ENCODE measurements at places on chromosomes 12 and 14.

DNA sequence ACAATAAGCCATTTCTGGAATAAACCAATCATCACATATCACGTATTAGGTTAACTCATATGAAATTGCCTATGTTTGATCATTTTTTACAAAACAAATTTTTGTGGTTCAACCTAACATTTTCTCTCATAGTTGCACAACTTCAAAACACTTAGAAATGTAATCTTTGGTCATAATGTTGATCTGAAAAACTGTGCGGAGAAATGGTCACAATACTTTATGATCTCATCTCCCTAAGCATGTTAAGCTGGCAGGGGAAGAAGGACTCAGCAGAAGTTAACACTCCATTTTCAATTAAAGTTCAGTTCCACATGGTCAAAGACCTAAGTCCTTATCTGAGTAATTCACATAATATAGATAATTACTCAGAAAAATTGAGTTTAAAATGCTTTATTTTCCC is 194.8 kb downstream of the CAPZA3 start:
- peak; percentile 19 for DNase-seq

- DNase-seq: no peak
Observed at GRCh38 chr12:118312578-118312977, 60.1 kb downstream of the TAOK3 start.

GRCh38 chr14:94486883-94487282 is 10.9 kb upstream of the SERPINA9 start:
- no peak for DNase-seq

DNA sequence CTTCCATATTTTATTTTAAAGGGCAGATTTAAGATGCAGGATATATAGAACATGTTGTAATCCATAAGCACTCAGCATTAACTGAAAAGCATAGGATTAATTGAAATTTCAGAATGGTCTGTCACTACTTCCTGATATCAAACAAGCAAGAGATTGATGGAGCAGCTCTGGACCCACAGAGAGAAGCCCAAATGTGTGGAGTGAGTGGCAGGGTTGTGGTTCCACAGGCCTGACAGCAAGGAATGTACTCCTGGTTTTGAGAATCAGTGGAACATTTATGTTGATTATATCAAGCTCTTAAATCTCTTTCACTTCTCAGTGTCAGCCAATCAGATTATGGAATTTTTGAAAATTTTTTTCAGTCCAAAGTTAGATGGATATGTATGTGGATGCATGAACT is 267.6 kb upstream of the PRICKLE1 start:
- DNase-seq: no peak

DNA sequence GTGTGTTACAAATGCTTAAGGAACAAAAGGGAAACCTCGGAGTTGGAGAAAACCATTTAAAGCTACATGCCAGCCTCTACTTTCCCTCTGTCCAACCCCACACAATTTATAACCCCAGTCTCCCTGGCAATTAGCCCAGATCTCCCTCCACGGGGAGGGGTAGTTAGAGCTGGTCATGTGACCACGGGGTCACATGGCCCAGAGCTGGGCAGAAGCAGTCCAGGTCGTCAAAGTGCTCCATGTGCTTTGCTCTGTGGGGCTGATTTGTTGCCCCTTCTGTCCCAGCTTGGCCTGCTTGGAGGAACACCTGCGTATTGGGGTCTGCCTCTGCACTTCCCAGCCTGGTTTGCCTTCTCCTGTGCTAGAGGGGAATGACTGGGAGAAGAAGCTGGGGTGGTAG is 219.1 kb downstream of the RBM19 start:
- DNase-seq: peak; percentile 11

GRCh38 chr12:124386661-124387527 is 92.0 kb downstream of the RFLNA start:
- peak; percentile 42 for DNase-seq

DNA sequence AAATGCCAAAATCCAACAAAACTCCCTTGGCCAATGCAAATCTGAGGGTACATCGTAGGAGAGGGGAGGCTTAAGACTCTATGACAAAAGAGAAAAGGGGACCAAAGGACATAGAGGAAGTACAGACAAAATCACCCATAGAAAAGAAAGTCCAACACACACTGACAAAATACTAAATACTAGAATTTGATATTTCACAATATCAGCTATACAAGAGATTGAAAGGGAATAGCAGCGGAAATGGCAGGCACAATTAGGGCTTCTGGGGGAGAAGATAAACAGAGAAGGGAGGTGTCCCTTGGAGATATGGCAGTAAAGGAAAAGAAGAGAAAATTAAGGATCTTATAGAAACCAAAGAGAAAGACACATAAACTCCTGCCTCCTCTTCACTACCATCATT is 29.0 kb downstream of the ATP2B1 start:
- DNase-seq: no peak

DNA sequence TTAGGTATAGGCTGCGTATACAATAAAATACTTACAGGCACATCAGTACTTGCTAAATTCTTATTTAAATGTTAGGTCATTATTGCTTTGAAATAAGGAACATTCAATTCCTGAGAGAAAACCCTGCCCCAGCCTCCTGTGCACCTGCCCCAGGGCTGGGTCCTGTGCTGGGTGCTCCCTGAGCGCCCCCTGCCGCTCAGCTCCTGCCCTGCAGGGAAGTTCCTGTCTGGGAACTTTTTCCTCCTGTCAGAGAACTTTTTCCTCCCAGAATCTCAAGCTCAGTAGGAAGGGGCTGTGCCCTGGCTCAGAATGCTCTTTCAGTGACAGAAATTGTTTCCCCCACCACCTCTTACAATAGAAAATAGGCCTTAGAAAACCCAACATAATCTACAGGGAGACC is 751.1 kb downstream of the TMEM121 start:
- no peak for DNase-seq

DNA sequence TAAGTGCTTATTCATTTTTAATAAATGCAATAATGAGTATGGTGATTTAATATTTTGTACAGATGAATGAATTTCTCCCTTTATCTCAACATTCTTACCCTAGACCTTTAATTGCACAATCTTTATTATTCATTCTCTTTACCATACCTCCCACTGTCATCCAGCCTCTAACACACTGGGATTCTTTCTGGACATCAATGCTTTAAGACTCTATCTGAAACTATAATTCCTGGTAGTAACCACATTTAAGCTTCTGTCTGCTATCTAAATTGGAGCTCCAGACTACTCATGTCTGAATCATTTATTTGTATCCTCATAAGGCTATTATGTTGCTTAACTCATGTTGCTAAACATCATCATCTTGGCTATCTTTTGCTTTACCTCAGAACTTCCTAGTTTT is 270.2 kb downstream of the ALG10B start:
- no peak for DNase-seq

DNA sequence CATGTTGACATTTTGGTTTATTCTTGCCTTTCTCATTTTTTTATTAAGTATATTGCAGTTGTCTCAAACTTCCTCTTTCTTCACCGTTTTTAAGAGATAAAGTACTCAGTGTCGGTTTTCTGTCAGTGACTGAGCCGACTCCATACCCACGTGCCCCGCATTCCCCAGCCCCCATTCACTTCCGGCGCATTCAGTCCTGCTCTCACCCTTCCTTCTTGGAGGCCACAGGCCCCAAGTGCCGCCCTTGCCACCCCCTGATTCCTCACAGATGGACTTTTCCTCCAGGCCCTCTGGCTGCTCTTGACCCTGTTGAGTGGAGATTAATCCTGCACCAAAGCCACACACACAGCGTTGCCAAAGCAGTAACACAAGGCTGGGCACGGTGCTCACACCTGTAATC is 19.1 kb upstream of the DNAH10 start:
- DNase-seq: no peak

DNA sequence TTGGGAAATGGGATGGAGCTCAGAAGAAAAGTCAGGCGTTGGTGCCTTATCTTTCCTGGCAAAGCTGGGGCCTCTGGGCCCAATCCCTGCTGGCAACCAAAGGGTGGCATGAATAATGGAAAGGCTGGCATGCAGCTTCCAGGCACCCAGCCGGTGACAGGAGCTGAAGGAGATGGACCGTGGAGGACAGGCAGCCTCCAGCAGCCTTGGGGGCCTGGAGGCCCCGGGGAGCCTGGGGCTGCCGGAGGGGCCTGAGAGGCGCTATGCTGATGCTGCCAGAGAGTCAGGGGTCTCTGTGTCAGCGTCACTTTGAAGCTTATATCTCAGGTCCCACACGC is 38.2 kb upstream of the EML1 start:
- DNase-seq: no peak

GRCh38 chr12:55036326-55037115 is 16.7 kb downstream of the NEUROD4 start:
- no peak for DNase-seq

DNA sequence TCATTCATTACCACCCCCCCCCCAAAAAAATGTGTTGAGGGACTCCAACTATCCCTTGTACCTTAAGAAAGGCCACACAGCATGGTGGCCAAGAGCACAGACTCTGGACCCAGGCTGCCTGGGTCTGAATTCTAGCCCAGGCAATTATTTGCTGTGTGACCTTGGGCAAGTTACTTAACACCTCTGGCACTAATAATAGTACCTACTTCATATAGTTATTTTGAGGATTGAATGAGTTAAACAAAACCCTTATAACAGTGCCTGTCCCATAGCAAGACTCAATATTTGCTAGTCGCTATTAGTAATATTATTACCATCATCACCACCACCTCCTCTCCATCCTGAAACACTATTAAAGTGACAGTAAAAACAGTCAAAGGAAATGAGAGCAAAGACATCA is 37.2 kb downstream of the NT5DC3 start:
- no peak for DNase-seq

GRCh38 chr12:107545737-107546353 is 139.8 kb upstream of the PWP1 start:
- DNase-seq: peak; percentile 7

- DNase-seq: peak; percentile 42
Observed at GRCh38 chr12:113845900-113846674, 120.0 kb downstream of the RBM19 start.

- DNase-seq: no peak
Observed at GRCh38 chr12:11768233-11768965, 118.9 kb downstream of the ETV6 start.

- DNase-seq: no peak
Observed at GRCh38 chr12:58272461-58272860, 331.1 kb downstream of the ATP23 start.

GRCh38 chr12:103013741-103014300 is 56.3 kb downstream of the ASCL1 start:
- no peak for DNase-seq

DNA sequence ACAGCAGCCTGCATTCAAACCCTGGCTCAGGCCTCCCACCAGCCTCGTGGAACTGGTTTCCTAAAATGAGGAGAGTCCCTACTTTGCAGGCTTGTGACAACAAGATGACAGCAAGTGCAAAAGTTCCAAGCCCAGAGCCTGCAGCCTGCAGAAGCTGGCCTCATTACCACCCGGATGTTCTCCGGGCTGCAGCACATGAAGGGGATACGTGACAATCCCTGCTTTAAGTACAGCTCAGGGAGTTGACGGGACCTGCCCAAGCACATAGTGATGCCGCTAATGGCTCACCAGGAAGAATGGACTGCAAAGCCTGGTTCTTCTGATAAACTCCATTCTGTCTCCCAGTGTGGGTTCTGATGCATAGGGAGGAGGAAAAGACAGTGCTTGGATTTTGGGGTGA is 15.0 kb downstream of the SSH1 start:
- peak; percentile 53 for DNase-seq

GRCh38 chr12:52307836-52308805 is 13.1 kb downstream of the KRT83 start:
- DNase-seq: peak; percentile 61

- DNase-seq: peak; percentile 41
Observed at GRCh38 chr12:6038160-6038559, 86.3 kb downstream of the VWF start.

GRCh38 chr12:91287753-91288152 is 105.1 kb upstream of the DCN start:
- peak; percentile 38 for DNase-seq

- peak; percentile 89 for DNase-seq
Observed at GRCh38 chr12:104974626-104975290, 11.4 kb upstream of the NOPCHAP1 start.

- DNase-seq: no peak
Observed at GRCh38 chr12:52175371-52176350, 16.2 kb downstream of the KRT80 start.

GRCh38 chr14:24278424-24278823 is 7.0 kb upstream of the RABGGTA start:
- DNase-seq: no peak

GRCh38 chr12:96907671-96908422 is 790 bp downstream of the NEDD1 start:
- peak; percentile 50 for DNase-seq

DNA sequence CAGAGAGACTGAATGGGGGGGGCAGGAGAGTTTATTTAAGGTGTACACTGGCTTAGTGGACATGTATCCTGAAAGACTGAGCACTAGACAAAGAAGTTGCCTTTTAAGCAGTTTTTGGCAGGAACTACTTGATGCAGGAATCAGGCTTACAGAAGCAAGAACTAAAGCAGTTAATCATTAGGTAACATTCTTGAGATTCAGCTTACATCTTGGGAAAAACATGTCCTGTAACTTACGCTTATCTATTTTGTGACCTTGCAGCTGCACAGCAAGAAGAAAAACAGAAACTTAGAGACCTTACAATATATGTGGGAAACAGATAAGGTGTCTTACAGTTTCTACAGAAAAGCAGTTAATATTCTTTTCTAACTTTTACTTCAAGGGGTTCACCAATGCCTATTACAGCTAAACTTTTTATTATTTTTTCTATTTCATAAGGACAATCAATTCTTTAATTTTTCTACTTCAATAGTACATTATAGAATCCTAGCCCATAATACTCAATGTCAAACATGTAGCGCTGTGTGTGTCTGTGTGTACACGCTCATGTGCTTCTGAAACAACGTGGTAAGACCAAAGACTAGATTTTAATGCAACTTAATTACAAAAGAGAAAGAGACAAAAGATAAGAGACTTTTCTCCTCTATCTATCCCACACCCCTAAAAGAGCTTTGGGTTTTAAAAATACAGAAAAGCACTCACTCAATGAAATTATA is 276.9 kb downstream of the PRKD1 start:
- no peak for DNase-seq

- DNase-seq: peak; percentile 40
Observed at GRCh38 chr12:132503618-132504204, 13.8 kb downstream of the FBRSL1 start.

DNA sequence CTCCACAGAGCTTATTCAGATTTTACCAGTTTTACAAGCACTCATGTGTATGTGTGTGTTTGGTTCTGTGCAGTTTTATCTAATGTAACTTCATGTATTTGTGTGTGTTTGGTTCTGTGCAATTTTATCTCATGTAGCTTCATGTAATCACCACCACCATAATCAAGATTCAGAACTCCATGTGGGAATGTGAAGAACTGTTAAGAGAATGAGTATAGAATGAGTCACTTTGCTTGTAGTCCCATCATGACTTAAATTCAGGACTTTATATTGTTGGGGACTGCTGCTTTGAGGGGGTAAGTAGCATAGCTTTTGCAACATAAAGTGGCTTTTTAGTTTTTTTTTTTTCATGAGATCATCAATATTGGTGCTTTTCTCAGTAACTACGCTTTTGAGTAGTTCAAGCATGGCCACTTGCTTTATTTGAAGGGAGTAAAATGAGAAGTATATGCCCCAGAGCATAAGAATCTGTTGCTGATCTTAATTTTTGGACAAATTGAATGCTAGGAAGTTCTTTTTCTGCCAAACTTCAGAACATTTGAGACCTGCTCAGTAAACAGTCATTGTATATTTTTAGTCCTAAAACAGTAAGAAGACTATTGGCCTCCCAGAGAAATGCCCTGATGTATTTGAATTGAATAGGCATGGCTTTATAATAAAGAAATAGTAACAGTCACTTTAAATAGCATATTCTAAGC is 28.8 kb downstream of the PROX2 start:
- peak; percentile 80 for DNase-seq
